ENCODE measurements at places on chromosomes 6 and 20.

- no peak for DNase-seq
Measured at GRCh38 chr20:51768759-51769517, 748 bp upstream of the ATP9A start.

- DNase-seq: no peak
Measured at GRCh38 chr6:84417260-84417659, 189.8 kb upstream of the CEP162 start.

- DNase-seq: no peak
Measured at GRCh38 chr6:119602215-119603178, 252.9 kb upstream of the MAN1A1 start.

DNA sequence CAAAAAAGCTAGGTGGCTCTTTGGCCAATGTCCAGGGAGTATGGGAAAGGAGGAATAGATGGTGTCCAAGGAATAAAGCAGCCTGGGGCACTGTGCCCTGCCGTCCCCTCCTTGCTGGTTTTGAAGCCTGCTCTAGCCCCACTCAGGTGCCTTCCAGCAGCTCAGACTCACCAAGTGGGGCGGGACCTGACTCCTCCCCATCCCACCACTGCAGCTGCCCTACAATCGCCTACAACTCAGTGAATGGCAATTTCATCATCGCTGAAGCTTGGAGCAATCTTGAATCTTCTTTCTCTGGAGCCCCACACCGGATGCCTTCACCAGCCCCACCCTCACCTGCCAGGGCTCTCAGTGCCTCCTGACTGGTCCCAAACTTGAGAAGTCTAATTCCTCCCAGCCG, 56.4 kb upstream of the NXT1 start:
- DNase-seq: no peak

DNA sequence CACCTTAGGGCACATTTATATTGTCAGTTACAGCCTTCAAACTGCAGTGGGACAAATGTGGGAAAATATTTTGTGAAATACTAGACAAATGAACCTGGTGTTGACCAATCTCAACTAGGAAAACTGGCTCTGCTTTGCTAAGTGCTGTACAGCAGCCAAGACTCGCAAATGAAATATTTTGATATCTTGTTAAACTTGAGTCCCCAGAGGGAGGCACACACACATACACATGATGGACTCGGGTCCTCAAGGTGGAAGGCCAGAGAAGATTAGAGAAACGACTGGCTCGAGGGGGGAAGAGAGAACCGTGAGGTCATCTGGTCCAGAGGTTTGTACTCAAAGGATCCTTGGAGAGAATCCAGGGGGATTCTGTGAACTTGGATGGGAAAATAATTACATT, 67.3 kb upstream of the JAG1 start:
- no peak for DNase-seq

DNA sequence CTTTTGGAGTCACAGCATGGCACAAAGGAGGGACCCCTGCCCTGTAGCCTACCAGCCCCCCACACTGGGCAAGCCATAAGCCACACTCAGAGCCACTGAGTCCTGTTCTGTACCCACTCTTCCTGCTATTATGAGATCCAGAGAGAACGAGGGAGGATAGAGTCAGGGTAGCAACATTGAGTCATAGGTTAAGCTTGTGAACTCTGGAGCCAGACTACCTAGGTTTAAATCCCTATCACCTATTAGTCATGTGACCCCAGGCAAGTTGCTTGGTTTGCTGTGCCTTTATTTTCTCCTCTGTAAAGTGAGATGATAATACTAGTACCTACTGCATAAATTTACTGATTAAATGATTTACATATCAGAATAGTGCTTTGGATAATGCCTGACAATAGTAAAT, 540 bp downstream of the CNBD2 start:
- DNase-seq: no peak

Data from CD8-positive, alpha-beta memory T cell (primary cell).